ENCODE measurements at places on chromosomes 5 and 9.

DNA sequence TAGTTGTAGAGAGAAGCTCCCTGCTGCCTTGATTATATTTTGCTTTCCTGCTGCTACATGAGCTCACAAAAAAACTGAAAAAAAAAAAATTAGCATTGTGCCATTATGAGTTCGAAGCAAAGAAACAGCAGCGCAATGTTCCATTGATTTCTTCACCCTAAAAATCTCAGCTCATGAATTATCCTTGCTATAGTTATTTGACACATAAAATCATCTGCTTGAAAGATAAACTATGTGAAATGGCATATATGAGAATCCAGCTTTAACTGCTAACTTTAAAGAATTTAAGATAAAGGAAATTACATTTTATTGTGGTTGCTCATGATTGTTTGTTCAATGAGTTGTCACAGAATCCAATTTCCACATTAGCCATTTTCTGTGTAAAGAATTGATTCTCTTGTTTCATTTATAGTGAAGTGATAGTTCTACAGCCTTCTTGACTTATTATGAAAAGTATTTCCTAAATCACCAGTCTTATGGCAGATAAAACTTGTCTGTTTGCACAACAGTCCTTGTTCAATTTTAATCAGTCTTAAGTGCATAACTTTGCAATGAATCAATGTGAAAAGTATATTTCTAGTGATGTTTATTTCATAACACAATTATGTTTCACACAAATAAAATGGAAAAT is 1275.0 kb upstream of the CDH9 start:
- no peak for DNase-seq

DNA sequence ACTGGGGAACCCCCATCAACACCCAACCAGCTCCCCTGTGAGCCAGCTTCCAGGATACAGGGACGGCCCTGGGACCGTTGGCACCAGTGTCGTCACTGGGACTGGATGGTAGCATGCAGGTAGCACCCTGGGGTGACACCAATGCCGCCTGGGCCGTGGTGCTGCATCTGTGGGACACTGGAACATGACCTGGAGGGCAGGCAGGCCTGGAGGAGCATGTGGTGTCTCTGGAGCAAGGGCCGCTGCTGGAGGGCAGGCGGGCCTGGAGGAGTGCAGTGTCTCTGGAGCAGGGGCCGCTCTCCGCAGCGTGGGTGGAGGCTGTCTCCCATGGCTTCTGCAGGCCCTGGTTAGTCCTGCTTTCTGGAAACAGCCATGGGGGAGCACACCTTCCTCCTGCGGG is 13.1 kb downstream of the LPCAT1 start:
- no peak for DNase-seq

- no peak for DNase-seq
Measured at GRCh38 chr9:80086386-80086785, 514.6 kb downstream of the TLE4 start.

- DNase-seq, result no peak
Measured at GRCh38 chr5:53109056-53109442, 508 bp downstream of the MOCS2 start.

- DNase-seq, result no peak
Measured at GRCh38 chr9:70479880-70480291, 65.4 kb upstream of the KLF9 start.

DNA sequence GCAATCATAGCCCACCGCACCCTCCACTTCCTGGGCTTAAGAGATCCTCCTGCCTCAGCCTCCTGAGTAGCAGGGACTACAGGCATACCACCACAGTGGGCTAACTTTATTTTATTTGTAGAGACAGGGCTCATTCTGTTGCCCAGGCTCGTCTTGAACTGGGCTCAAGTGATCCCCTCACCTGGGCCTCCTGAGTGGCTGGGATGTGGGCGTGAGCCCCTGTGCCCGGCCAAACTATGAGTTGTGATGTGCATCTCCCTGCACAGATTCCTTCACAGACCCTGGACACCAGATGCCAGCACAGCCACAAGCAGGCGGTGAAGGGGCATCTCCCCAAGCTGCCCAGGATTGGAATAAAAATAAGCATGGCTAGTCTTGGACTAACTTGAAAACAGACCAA is 244.9 kb upstream of the IRX1 start:
- DNase-seq, result no peak

DNA sequence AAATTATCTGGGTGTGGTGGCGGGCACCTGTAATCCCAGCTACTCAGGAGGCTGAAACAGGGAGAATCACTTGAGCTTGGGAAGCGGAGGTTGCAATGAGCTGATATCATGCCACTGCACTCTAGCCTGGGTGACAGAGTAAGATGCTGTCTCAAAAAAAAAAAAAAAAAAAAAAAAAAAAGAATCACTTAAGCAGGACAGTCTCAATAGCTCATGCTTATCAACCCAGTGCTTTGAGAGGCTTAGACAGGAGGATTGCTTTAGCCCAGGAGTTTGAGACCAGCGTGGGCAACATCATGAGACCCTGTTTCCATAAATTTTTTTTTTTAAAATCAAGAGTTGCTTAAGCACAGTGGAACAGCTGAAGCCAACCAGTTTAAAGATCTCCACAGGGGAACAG is 42.6 kb downstream of the LEAP2 start:
- no peak for DNase-seq
